Pancreas (tissue), 10 donors: ENCODE measurements at places on chromosomes 11 and 22. TPM values are rescaled to one million over a fixed set of nuclear protein-coding genes. Genes with fewer than 3 reads are reported as not detected.

The PLAAT4 gene
- total RNA-seq, result 5.8 TPM

The NLRP14 gene
- 0.09 TPM for total RNA-seq

The ZNF70 gene
- total RNA-seq, result 3.1 TPM

The MMP26 gene
- total RNA-seq, result not detected

The LRRC10B gene
- total RNA-seq, result 1.5 TPM

The DRICH1 gene
- total RNA-seq, result 1.2 TPM

The C11orf87 gene
- total RNA-seq, result not detected

The CEP126 gene
- total RNA-seq, result 0.47 TPM

DNA sequence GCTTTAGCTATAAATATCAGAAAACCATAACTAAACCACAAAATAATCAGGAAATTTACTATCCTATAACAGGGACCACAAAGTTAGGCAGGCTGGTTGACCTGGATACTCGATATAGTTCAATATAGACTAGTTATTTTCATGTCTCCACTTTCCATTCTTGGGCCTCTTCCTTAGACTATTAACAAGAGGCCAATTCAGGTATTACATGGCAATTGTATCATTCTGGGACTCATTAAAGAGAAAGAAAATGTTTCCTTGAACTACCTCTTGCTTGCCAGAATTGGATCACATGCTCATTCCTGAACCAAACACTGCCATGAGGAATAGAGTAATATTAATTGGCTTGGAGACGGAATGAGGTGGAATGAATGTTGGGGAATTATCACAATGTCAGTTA, 76.0 kb downstream of the EIF3M start:
- H3K4me3 ChIP-seq, result no peak overlapping the region
- no peaks in the 10 kb centered on the region for H3K36me3 ChIP-seq
- no peaks in the 10 kb centered on the region for H3K4me1 ChIP-seq
- H3K27me3 ChIP-seq, result no peaks in the 10 kb centered on the region
- no peak overlapping the region for H3K27ac ChIP-seq

GRCh38 chr22:39279170-39279850, 34.5 kb upstream of the PDGFB start:
- no peaks in the 10 kb centered on the region for H3K27me3 ChIP-seq
- H3K4me1 ChIP-seq, result peaks cover 7% of the 10 kb centered on the region
- H3K4me3 ChIP-seq, result no peak overlapping the region
- H3K36me3 ChIP-seq, result no peaks in the 10 kb centered on the region
- no peak for DNase-seq
- H3K27ac ChIP-seq, result no peak overlapping the region

- no peaks in the 10 kb centered on the region for H3K27me3 ChIP-seq
- no peak for DNase-seq
- H3K4me1 ChIP-seq, result no peaks in the 10 kb centered on the region
- no peaks in the 10 kb centered on the region for H3K36me3 ChIP-seq
- no peak overlapping the region for H3K4me3 ChIP-seq
These were observed 2.8 kb upstream of the MMP1 start for GRCh38 chr11:102800767-102801166.

DNA sequence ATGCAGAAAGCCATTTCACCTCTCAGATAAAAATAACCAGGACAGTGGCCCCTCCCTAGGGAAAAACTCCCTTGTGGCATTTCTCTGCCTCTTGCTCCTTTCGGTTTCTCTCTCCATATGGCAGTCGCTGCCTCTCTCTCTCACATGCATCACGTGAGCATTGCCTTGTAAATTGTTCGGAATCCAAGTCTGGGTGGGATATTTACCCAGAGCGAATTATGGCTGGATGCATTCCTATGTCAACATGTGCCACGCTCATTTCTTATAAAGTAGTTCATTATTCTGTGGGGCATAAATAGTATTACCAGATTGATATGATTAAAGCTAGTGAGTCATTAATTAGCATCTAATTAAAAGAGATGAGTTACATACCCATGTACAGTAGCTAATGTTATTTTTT, 392.9 kb downstream of the INSC start:
- no peak overlapping the region for H3K27ac ChIP-seq
- no peak overlapping the region for H3K4me3 ChIP-seq
- no peaks in the 10 kb centered on the region for H3K27me3 ChIP-seq
- no peak for DNase-seq
- no peaks in the 10 kb centered on the region for H3K36me3 ChIP-seq

DNA sequence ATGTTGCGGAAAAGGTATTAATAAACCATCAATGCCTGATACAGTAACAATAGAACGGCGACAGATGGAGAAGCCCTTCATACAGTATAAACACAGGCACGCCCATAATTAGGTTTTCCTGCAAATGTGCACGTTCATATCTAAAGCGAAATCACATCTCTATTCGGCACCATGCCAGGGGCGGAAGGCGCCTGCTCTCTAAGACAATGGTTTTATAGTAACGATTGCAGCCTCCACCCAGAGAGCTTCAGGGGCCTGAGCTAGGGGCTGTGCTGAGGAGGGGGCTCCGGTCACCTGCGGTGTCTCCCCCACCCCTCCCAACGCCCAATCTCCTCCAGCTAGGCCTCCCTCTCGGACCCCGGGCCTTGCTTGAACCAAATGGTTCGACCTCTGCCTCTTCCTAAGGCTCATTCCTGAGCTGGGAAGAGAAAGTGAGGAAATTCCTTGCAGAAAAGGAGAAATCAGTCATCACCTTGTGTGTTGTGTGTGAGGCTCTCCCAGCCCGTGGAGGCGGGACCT, 9.6 kb downstream of the KRTAP5-5 start:
- peak; percentile 29 for DNase-seq
- no peaks in the 10 kb centered on the region for H3K27me3 ChIP-seq
- H3K4me1 ChIP-seq, result no peaks in the 10 kb centered on the region
- H3K36me3 ChIP-seq, result no peaks in the 10 kb centered on the region
- no peak overlapping the region for H3K4me3 ChIP-seq

DNA sequence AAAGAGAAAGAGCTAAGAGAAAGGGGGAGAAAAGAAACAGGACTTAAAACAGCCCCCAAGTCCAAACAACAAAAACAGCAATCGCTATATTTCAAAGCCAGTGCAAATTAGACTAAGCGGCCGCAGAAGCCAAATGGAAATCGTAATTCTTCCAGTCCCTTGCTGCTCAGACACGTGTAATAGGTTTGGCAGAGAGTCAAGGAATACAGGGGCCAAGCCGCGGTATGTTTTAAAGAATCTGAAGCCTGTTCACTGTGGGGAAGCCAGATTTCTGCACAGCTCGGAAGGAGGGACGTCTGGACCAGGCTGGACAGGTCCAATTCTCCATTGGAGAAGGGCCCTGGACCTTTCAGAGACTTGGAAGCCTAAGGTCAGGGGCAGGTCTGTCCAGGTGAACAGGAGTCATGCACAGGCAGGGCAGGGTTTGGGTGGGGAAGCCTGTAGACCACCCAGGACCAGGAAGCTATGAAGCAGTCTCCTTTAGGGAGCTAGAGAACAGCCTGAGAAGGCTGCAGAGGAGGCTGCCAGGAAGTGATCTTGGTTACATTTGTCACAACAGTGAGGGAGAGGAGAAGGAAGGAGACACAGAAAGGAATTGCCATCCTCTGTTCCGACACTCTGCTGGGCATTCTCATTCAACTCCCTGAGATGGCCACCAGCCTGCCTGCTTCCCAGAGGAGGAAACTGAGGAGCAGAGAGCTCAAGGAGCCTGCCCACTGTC, 265.5 kb upstream of the ISX start:
- no peak for DNase-seq
- no peak overlapping the region for H3K4me3 ChIP-seq
- H3K36me3 ChIP-seq, result no peaks in the 10 kb centered on the region
- H3K27me3 ChIP-seq, result no peaks in the 10 kb centered on the region
- no peak overlapping the region for H3K27ac ChIP-seq

GRCh38 chr11:2811206-2812091, 74.1 kb downstream of the CDKN1C start:
- no peaks in the 10 kb centered on the region for H3K27me3 ChIP-seq
- no peak overlapping the region for H3K4me3 ChIP-seq
- H3K36me3 ChIP-seq, result no peaks in the 10 kb centered on the region
- no peak overlapping the region for H3K27ac ChIP-seq
- H3K4me1 ChIP-seq, result no peaks in the 10 kb centered on the region

DNA sequence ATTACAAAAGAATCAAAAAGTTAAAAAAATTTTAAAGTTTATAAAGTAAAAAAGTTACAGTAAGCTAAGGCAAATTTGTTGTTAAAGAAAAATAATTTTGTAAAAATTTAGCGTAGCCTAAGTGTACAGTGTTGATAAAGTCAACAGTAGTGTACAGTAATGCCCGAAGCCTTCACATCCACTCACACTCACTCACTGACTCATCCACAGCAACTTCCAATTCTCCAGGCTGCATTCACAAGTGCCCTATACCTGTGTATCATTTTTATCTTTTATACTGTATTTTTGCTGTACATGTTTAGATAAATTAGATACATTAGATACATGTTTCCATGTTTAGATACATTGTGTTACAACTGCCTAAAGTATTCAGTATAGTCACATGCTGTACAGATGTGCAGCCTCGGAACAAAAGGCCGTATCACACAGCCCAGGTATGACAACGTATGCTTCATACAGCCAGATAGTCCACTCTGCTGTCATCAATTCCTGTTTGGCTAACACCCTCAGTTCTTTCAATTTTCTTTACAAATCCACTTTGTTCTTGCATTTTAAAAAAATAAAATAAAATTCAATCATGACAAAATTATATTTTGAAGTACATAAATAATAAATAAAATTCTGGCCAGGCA, 80.7 kb downstream of the RBFOX2 start:
- no peaks in the 10 kb centered on the region for H3K27me3 ChIP-seq
- no peaks in the 10 kb centered on the region for H3K36me3 ChIP-seq

DNA sequence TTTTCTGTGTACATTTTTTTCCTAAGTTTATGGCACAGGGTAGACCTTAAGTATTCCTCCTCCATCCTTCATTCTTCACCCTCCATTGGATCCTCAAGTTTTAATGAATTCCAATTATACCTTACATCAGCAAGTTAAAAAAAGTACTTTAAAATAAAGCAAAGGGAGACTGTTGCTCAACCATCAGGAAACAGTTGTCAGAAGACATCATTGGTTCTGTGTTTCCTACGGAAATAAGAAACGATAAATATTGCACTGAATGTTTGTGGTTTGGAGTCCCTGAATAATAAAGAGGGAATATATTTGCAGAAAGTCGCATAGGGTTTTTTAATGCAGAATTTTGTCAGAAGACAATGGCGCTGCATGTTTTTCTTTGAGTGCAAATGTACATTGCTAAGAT, 28.1 kb upstream of the LDHA start:
- peaks cover 61% of the 10 kb centered on the region for H3K36me3 ChIP-seq
- no peak overlapping the region for H3K4me3 ChIP-seq
- no peaks in the 10 kb centered on the region for H3K27me3 ChIP-seq

DNA sequence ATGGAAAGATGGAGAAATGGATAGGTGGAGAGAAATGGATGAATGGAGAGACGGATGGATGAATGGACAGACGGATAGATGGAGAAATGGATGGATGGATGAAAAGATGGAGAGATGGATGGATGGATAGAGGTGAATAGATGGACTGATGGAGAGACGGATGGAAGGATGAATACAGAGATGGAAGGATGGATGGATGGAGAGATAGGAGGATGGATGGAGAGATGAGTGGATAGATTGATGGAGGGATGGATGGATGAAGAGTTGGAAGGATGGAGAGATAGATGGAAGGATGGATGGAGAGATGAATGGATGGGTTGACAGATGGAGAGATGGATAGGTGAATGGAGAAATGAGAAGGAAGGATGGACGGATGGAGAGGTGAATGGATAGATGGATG, 63.7 kb downstream of the FLRT1 start:
- no peak overlapping the region for H3K27ac ChIP-seq
- H3K4me3 ChIP-seq, result no peak overlapping the region
- H3K36me3 ChIP-seq, result no peaks in the 10 kb centered on the region

DNA sequence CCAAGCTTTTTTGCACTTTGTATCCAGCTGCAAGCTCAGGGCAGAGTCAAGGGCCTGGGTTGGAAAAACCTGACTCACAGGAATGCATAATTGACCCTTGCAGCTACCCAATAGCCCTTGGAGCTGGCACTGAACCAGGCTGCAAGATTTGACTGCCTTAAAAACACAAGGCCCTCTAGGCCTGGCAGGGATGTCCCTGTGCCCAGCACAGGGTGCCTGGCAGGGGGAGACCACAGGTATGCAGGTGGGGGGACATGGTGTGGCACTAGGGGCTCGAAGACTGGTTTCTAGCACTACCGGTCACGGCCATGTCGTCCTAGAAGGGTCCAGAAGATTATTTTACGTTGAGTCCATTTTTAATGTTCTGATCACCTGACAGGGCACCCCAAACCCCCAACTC, 30.2 kb downstream of the SBF1 start:
- peak; percentile 25 for DNase-seq
- H3K27ac ChIP-seq, result no peak overlapping the region
- no peak overlapping the region for H3K4me3 ChIP-seq
- H3K4me1 ChIP-seq, result no peaks in the 10 kb centered on the region
- H3K27me3 ChIP-seq, result no peaks in the 10 kb centered on the region

DNA sequence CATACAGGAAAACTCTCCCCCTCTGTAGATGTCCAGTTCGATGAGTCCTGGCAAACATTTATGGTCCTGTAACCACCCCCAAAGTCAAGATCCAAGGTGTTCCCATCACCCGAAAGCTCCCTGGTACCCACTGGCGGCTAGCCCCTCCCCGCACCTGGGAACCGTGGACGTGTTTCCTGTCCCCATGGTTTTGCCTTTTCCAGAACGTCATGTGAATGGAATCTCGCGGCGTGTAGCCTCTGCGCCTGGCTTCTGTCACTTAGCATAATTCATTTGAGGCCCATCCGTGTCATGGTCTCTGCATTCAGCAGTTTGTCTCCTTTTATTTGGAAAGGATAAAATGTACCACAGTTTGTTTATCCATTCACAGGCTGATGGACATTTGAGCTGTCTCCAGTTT, 106.3 kb downstream of the KCNQ1 start:
- no peak for DNase-seq
- H3K4me1 ChIP-seq, result no peaks in the 10 kb centered on the region
- H3K27me3 ChIP-seq, result no peaks in the 10 kb centered on the region
- no peaks in the 10 kb centered on the region for H3K36me3 ChIP-seq

- no peak overlapping the region for H3K4me3 ChIP-seq
- H3K27ac ChIP-seq, result no peak overlapping the region
- no peaks in the 10 kb centered on the region for H3K27me3 ChIP-seq
- peaks cover 9% of the 10 kb centered on the region for H3K4me1 ChIP-seq
These were observed 20.0 kb upstream of the CASP12 start for GRCh38 chr11:104918113-104918824.

DNA sequence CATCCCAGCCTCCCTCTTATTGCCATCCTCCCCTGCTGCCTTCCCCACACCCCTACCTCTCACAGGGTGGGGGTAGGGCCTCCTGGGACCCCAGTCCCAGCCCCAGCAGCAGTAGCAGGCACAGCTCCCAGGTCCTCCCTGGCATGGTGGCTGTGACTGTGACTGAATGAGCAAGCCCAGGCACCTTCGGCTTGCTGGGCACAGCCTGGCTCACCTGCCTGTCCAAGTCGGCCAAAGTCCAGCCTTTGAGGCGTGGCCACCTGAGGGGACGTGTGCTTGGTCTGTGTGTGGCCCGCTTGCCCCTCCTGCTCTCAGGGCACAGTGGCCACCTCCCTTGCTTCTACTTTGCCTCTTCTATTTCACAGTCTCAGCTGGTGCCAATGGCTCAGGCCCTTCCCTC, at the start of gene TREH:
TSS of gene TREH (minus strand) at position 168 of the 400 bp plus-strand sequence. CDS start at position 145, 23 bp downstream.
- H3K36me3 ChIP-seq, result no peaks in the 10 kb centered on the region
- peak; percentile 87 for DNase-seq
- H3K27ac ChIP-seq, result peak within 1 kb of the TSS; percentile 12
- no peaks in the 10 kb centered on the region for H3K27me3 ChIP-seq
- H3K4me1 ChIP-seq, result peaks cover 10% of the 10 kb centered on the region
- H3K4me3 ChIP-seq, result peak within 1 kb of the TSS; percentile 34

- H3K27ac ChIP-seq, result no peak overlapping the region
- H3K36me3 ChIP-seq, result no peaks in the 10 kb centered on the region
- no peaks in the 10 kb centered on the region for H3K4me1 ChIP-seq
- DNase-seq, result no peak
- no peaks in the 10 kb centered on the region for H3K27me3 ChIP-seq
These were observed 20.0 kb downstream of the APLNR start for GRCh38 chr11:57217053-57217452.

- peaks cover 19% of the 10 kb centered on the region for H3K4me1 ChIP-seq
- peak overlapping the region; percentile 28 for H3K27ac ChIP-seq
- no peak overlapping the region for H3K4me3 ChIP-seq
- no peaks in the 10 kb centered on the region for H3K27me3 ChIP-seq
These were observed 4.1 kb downstream of the TSPAN32 start for GRCh38 chr11:2305788-2306451.
